Mesothelial cell of epicardium (in vitro differentiated cells): ENCODE measurements at places on chromosomes 4 and X. TPM values are rescaled to one million over a fixed set of nuclear protein-coding genes. Genes with fewer than 3 reads are reported as not detected.

CXCL3 gene
- 2.1 to 2.8 TPM (median 2.3 TPM) in 3 replicates for total RNA-seq

RPL36A gene
- 298 to 311 TPM (median 303 TPM) in 3 replicates for total RNA-seq

TRIM61 gene
- 1.6 to 2.4 TPM (median 2.2 TPM) in 3 replicates for total RNA-seq

SYNPO2 gene
- 20.6 to 23.4 TPM (median 22.6 TPM) in 3 replicates for total RNA-seq

GRCh38 chrX:153777261-153778090 lies 3.4 kb upstream of the SRPK3 start:
- H3K27me3 ChIP-seq, result no peaks in the 10 kb centered on the region
- no peaks in the 10 kb centered on the region for H3K36me3 ChIP-seq
- H3K4me3 ChIP-seq, result no peak overlapping the region
- H3K4me1 ChIP-seq, result no peaks in the 10 kb centered on the region
- no peak for DNase-seq
